ENCODE measurements at places on chromosomes 6 and 20.

GRCh38 chr6:136471922-136472321 lies 78.3 kb downstream of the MAP7 start:
- no peak for DNase-seq

GRCh38 chr6:51526922-51527321 lies 560.5 kb downstream of the PKHD1 start:
- no peak for DNase-seq

- DNase-seq: no peak
These were observed 10.2 kb upstream of the MICAL1 start for GRCh38 chr6:109465772-109466171.

DNA sequence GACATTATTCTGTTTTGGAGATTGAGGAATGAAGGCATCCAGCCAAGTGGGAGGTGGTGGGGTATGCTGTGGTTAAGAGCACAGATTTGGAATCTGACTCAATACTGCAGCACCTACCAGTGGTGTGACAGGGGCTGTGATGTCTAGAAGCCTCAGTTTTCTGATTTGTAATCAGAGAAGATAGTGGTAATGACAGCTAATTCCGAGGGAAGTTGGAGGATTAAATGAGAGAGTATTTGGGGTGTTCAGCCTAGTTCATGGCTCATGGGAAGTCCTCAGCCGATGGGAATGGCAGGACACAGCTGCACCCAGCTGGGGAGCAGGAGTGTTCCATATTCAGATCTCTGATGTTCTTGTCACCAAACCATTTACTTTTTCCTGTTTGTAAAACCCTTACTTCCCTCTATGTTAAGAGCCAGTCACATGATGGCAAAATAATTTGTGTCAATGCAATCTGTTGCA lies 9.3 kb downstream of the SLC9A8 start:
- no peak for DNase-seq

DNA sequence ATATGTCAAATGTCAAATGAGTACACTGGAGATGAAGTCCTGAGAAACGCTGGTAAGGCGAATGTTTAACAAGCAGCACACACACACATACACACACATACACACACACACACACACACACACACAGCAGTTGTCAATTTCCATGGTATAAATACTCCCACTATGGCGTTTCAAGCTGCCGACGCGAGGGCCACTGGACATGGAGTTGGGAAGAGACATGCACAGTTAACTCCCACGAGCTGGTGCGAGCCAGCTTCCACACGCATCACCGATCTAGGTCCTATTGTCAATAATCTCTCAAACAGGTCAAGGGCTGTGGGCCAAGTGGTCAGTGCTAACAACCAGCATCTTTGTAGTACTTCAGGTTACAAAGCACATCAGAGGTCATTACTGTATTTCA lies 58.9 kb downstream of the TRERF1 start:
- DNase-seq: no peak
